ENCODE measurements at places on chromosomes 2 and 18. TPM values are rescaled to one million over a fixed set of nuclear protein-coding genes. Genes with fewer than 3 reads are reported as not detected.
A peak's percentile ranks its signal among the peaks of the same experiment; 100 is the strongest.

DNA sequence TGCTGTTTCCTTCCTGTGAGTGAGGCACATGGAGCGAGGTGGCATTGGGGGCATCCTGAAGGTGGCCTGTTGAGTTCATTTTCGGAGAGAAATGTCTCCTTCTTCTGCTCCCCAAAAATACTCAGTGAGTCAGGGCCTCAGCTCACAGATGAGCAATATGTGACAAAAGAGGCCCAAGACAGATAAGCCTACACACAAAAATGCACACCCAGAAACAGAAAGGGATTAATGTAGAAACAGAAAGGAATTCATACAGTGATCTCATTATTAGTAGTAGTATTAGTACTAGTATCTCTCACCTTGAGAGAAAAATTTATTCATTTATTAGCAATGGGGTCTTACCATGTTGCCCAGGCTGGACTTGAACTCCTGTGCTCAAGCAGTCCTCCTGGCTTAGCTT is 5.1 kb downstream of the GPR75 start:
- DNase-seq, result no peak

The LRP1B gene
- not detected for total RNA-seq

- DNase-seq, result no peak
Measured at GRCh38 chr2:241499146-241499965, 9.0 kb downstream of the STK25 start.

GRCh38 chr18:41842886-41843285 is 112.1 kb upstream of the PIK3C3 start:
- DNase-seq, result no peak

The UGT1A5 gene
- not detected for total RNA-seq

- DNase-seq, result no peak
Measured at GRCh38 chr18:51226068-51226467, 28.6 kb upstream of the MEX3C start.

The ARHGEF4 gene
- total RNA-seq, result under 0.01 TPM

The UGT1A3 gene
- not detected for total RNA-seq

DNA sequence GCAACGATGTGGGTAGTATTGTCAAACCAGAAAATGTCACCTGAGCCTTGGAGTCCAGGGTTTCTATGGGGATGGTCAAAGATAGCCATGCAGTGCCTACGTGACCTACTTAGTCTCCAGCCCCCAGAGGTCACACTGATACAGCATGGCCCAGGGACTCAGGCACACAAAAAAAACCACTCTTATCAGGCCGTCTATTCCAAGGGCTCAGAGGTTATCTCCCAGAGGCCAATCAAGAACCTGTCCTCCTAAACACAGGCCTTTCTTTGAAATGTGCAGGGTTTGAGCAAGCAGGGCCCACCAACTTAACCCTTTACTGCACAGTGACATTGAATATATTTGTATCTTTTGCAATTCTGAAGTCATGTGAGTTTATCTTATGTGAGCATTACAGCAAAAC is 82.7 kb downstream of the MRO start:
- no peak for DNase-seq

DNA sequence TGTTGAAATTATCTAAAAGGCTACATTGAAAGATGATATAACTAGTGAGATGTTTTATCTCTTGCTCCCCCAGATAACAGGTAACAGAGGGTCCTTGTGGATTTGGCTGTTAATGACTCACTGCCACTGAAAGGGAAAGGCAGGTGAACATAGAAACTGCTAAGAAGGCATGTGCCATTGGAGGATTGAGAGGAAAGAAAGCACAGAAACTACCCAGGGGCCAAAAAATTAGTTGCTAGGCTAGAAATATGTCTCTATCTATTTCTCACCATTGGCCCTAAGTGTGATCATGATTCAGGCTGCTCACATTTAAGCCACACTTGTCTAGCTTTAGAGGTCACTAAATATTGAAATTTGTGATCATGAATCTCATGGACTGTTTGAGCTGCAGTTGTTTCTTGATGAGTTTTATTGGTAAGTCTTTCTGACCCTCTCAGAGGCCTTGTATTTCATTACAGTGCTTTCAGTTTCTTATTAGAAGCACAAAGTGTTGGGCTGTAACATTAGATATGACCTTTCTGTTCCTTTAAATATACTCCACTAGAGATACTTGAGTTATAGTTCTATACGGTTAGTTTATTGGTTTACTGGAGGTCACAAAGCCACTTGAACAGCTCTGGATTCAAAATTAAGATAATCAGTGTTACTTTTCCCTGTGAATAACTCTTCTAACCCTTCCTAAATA is 26.2 kb downstream of the NAB1 start:
- DNase-seq, result no peak

DNA sequence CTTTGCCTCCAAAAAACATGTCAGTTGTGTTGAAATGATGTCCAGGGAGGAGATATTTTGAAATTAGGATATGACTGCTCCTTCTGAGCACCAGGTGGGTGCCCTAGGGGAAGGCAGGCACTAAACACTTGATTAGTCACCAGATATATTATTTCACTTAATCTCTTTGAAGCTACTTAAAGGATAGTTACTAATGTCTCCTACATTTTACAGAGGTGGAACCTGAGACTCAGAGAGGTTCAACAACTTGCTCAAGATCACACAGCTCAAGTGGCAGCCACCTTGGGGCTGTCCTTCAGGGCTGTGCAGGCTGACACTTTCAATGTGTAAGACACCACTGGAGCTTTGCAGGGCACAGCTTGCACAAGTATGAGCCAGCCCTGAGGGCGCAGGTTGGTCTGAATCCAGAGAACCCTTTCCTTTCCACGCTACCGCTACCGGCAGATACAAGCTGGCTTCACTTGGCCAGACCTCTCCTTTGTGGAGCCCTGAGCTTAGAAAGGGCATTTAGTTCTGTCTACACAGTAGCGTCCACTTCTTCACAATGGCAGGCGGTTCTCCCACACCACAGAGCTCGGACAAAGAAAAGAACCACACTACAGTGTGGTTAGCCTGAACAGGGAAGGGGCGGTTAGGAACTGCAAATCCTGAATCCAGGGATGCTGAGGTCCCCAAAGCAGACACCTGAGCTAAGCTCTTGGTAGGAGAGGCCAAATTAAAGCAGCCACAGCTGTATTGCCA is 16.4 kb downstream of the ALPK2 start:
- no peak for DNase-seq

- DNase-seq, result peak; percentile 85
Measured at GRCh38 chr2:101419096-101419663, 31.9 kb upstream of the CREG2 start.

Data from lung microvascular endothelial cell (primary cell).